ENCODE measurements at places on chromosomes 6 and 20. TPM values are rescaled to one million over a fixed set of nuclear protein-coding genes. Genes with fewer than 3 reads are reported as not detected.

DNA sequence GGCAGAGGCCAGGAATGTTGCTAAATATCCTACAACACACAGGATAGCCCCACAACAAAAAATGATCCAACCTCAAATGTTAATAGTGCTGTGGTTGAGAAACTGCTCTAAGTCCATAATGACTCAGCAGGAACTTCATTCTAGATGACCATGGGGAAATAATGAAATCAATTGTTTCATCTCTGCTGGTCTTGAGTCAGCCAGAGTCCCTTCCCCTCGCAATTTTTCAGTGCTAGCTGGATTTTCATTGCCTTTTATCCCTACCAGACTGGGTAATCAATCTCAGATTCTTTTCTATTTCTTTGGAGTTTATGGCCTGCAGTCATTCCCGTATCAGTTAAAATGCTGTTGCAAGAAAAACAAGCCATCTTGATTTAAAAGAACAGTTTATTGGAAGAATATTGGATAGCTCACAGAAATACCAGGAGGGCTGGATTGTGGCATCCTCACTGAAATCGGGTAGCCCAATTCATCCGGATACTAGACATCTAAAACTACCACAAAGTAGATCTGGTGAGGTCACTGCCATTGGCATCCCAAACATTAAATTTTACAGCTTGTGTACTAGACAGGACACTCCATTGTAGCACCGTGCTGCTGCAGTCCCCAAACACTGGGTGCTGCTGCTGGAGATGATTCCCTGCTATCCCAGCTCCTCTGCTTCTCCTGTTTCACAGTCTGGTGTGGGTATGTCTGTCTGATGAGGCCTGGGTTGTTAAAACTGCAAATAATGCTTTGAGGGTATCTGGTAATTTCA is 30.3 kb upstream of the POPDC3 start:
- DNase-seq = no peak

The OSBPL2 gene
- polyA plus RNA-seq = 20.0 TPM

DNA sequence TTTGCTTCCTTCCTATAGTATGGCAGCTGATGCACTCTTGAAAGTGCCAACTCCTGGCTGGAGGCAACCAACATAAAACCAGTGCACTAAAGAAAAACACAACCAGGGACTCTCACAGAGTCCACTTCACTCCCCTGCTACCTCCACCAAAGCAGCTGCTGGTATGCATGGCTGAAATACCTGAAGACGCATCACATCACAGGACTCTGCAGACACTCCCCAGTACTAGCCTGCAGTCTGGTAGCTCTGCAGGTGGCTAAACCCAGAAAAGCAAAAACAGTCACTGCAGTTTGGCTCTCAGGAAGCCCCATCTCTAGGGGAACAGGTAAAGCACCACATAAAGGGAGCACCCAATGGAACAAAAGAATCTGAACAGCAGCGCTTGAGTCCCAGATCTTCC is 473.0 kb upstream of the SPTLC3 start:
- DNase-seq = no peak

The PROKR2 gene
- not detected for polyA plus RNA-seq

- DNase-seq = no peak
Measured at GRCh38 chr20:48208176-48208575, 422.9 kb upstream of the SULF2 start.

DNA sequence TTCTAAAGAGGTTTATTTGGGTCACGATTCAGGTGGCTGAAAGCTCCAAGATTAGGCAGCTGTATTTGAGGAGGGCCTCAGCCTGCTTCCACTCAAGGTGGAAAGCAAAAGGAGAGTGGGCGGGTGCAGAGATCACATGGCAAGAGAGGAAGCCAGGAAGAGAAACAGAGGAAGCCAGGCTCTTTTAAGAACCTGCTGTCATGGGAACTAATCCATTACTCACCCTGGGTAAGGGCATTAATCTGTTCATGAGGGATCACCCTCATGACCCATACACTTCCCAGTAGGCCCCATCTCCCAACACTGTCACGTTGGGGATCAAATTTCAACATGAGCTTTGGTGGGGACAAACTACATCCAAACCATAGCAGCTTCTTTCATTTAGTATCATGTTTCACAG is 53.9 kb downstream of the DHX35 start:
- DNase-seq = no peak

The OR2B6 gene
- not detected for polyA plus RNA-seq

The TREM2 gene
- polyA plus RNA-seq = 1.2 TPM

GRCh38 chr20:60131375-60131774 is 173.2 kb downstream of the CDH26 start:
- DNase-seq = no peak

The SMLR1 gene
- not detected for polyA plus RNA-seq

DNA sequence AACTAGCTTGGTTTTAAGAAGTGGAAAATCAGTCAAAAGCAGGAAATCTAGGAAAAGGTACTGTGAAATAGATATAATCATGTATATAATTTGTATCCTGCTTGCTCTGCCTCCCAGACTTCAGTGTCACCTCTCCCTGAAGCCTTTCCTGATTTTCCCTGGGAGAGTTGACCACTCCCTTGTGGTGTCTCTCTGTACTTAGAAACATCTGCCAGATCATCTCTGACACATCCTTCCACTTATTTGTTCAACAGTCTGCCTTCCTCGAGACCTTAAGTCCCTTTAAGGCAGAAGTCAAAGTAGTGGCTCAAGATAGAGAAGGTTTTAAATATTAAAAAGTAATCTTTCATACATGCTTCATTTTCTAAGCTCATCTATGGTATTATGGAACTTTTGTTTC is 236.5 kb downstream of the CDKAL1 start:
- DNase-seq = no peak

DNA sequence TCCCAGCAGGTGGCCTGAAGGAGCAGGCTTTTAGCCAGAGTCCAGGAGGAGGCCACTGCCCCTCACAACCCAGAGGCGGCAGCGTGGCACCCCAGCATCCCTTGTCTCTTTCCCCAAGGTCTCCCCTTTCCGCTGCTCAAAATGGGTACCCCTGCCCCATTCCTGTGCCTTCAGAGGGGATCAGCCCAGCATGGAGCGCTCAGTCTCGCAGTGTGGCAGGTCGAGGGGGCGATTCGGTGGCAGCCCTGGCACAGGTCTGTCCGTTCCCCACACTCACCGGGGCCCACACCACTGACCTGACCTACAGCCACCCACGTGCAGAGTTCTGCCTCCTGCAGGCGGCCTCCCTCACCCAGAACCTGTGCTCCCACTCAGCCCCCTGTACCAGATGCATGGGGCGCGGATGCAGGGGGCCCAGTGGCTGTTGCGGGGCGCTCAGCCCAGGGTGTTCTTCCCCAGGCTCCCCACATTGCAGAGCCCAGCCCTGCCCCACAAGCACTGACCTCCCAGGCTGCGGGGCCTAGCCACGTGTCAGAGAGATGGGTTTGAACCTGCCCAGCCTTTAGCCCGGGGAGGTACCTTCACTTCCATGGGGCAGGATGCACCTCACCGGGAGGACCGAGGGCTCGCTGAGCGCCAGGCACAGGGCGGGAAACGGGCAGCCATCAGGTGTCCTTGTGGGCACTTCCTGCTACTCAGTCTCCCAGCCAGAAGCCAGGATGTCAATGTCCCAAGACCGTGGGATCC is 41.8 kb downstream of the DSTN start:
- DNase-seq = no peak

- DNase-seq = no peak
Measured at GRCh38 chr20:41989935-41990635, 371.9 kb upstream of the CHD6 start.

DNA sequence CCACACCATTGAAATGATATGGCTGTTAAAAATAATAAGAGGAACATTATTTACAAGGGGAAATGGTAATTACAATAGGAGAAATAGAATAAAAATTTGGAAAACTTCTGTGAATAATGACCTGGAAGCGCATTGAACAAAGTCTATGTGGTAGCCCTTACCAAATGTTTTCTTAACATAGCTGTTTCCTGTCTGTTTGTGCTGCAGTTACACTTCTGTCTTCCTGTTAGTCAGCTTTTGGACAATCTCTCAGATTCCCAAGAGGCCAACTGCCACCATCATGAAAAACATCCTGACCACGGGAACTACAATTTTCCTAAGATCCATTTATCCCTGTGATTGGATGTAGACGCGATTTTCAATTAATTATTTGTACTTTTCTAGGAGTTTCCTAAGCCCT is 754.4 kb upstream of the MARCKS start:
- no peak for DNase-seq

- DNase-seq = no peak
Measured at GRCh38 chr20:2617099-2617714, 35.2 kb upstream of the NOP56 start.

The ORC3 gene
- polyA plus RNA-seq = 20.9 TPM
